ENCODE measurements at places on chromosomes 6 and 20. TPM values are rescaled to one million over a fixed set of nuclear protein-coding genes. Genes with fewer than 3 reads are reported as not detected.
A peak's percentile ranks its signal among the peaks of the same experiment; 100 is the strongest.

GRCh38 chr6:75431379-75431778 is 62.2 kb downstream of the FILIP1 start:
- H3K27ac ChIP-seq: peak overlapping the region; percentile 80
- H3K36me3 ChIP-seq: no peaks in the 10 kb centered on the region
- H3K4me3 ChIP-seq: peak overlapping the region; percentile 6
- H3K27me3 ChIP-seq: no peaks in the 10 kb centered on the region
- DNase-seq: peak; percentile 69

- H3K36me3 ChIP-seq: no peaks in the 10 kb centered on the region
- DNase-seq: no peak
Measured at GRCh38 chr6:96811136-96811535, 26.1 kb downstream of the GPR63 start.

GRCh38 chr20:40233406-40233805 is 455.6 kb downstream of the MAFB start:
- H3K27me3 ChIP-seq: no peaks in the 10 kb centered on the region
- DNase-seq: no peak
- peaks cover 7% of the 10 kb centered on the region for H3K4me1 ChIP-seq
- H3K36me3 ChIP-seq: no peaks in the 10 kb centered on the region
- no peak overlapping the region for H3K4me3 ChIP-seq

DNA sequence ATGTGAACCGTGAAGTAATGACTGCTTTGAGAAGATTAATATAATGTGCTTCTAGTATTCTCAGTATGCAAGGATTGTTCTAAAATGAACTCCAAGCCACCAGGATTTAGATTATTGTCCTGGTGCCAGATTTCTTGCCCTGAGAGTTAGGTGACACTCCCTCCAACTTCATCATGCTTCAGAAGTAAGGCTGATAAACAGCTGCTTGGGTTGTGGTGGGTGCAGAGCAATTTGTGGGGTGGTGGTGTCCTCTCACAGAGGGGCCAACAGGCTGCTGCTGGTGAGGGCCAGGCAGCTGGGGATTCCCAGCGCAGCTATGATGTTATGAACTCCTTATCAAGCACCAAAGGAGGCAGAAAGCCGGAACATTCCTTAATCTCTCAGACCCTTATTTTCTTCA is 114.6 kb downstream of the MCHR2 start:
- DNase-seq: no peak
- H3K4me1 ChIP-seq: no peaks in the 10 kb centered on the region
- no peak overlapping the region for H3K27ac ChIP-seq
- H3K27me3 ChIP-seq: peaks cover 5% of the 10 kb centered on the region
- no peak overlapping the region for H3K4me3 ChIP-seq
- H3K36me3 ChIP-seq: no peaks in the 10 kb centered on the region

DNA sequence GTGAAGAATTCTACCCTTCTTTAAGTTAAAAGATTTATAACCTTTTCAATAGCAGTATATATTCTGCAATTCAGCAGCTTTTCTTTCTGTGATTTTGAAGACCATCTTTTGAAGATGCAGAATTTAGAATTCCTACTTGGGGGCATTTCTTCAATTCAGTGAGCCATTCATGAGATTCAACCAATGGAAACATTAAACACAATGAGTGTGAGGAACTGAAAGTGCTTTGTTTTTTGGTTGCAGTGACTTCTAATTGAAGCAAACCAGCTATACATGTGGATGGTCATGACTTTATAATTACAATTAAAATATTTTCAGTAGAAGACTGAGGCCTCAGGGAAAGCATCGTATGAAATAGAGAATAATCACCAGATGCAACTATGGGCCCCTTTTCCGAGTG is 108.3 kb downstream of the CARMIL1 start:
- H3K4me1 ChIP-seq: no peaks in the 10 kb centered on the region
- no peak for DNase-seq
- no peak overlapping the region for H3K27ac ChIP-seq
- no peaks in the 10 kb centered on the region for H3K36me3 ChIP-seq
- no peak overlapping the region for H3K4me3 ChIP-seq

GRCh38 chr6:85641522-85641896 is 1.2 kb downstream of the SYNCRIP start:
- H3K36me3 ChIP-seq: peaks cover 48% of the 10 kb centered on the region
- peaks cover 49% of the 10 kb centered on the region for H3K4me1 ChIP-seq
- H3K27ac ChIP-seq: peak overlapping the region; percentile 97
- no peak for DNase-seq

DNA sequence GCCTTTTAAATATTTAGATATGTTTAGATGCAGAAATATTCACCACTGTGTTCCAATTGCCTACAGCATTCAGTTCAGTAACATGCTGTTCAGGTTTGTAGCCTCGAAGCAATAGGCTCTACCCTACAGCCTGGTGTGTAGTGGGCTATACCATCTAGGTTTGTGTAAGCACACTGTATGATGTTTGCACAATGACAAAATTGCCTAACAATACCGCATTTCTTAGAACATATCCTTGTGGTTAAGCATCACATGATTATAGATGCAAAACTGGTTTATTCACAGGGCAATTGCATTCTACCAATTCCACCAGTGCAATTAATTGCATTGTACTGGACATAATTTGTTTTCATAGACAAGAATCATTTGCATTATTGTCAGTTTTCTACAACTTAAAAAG is 7.9 kb upstream of the SLC22A16 start:
- H3K4me1 ChIP-seq: no peaks in the 10 kb centered on the region
- no peaks in the 10 kb centered on the region for H3K27me3 ChIP-seq
- DNase-seq: no peak
- H3K27ac ChIP-seq: no peak overlapping the region

DNA sequence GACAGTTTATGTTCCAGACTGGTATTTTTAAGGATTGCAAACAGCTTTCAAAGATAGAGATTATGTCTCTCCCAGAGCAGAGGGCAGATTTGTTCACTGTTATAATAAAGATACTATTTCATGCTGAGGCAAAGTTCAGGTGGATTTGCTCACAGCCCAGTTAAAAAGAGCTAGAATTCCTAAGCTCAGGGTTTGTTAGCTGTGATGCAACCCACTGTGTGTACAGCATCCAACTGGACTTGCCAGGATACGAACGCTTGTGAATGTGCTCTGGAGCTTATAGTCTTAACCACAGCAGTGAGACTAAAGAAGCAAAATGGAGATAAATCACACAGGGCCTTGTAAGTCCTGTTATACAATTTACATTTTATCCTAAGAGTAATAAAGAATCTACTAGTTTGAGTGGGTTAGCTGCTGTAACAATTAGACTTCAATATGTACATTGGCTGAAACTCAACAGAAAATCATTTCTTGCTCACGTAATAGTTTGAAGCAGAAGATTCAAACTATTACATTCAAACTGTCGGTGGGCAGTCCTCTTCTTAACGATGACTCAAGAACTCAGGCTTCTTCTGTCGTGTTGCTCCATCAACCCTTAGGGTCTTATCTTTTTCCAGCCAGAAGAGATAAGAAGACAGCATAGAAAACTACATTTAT is 204.0 kb upstream of the PLN start:
- no peak for DNase-seq
- H3K27ac ChIP-seq: no peak overlapping the region
- H3K27me3 ChIP-seq: no peaks in the 10 kb centered on the region
- H3K4me3 ChIP-seq: no peak overlapping the region

GRCh38 chr6:153084393-153084792 is 46.7 kb downstream of the RGS17 start:
- no peaks in the 10 kb centered on the region for H3K27me3 ChIP-seq
- H3K4me1 ChIP-seq: no peaks in the 10 kb centered on the region
- no peak overlapping the region for H3K27ac ChIP-seq
- H3K4me3 ChIP-seq: no peak overlapping the region
- no peak for DNase-seq

DNA sequence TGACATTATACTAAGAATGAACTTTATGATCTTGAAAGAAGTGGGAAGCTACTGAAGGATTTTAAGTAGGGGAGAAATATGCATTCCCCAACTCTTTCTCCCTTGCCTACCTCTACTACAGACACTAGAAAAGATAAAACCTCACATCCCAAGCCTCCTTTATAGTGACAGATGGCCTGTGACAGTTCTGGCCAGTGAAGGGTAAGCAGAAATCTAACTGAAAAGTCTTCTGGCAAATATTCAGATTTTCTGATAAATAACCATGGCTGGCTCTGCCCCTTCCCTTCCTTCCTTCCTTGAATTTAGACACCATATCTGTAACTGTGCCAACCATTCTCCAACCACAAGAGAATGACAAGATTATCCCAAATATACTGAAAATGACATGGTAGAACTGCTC is 10.2 kb upstream of the BEND6 start:
- no peak overlapping the region for H3K27ac ChIP-seq

GRCh38 chr6:136669299-136669699 is 119.1 kb upstream of the MAP7 start:
- H3K4me3 ChIP-seq: no peak overlapping the region
- H3K27me3 ChIP-seq: no peaks in the 10 kb centered on the region
- no peak for DNase-seq
- no peaks in the 10 kb centered on the region for H3K4me1 ChIP-seq
- no peak overlapping the region for H3K27ac ChIP-seq

GRCh38 chr6:144149558-144149893 is 791 bp upstream of the STX11 start:
- peaks cover 10% of the 10 kb centered on the region for H3K27me3 ChIP-seq
- no peak for DNase-seq
- H3K36me3 ChIP-seq: no peaks in the 10 kb centered on the region
- H3K27ac ChIP-seq: no peak overlapping the region

DNA sequence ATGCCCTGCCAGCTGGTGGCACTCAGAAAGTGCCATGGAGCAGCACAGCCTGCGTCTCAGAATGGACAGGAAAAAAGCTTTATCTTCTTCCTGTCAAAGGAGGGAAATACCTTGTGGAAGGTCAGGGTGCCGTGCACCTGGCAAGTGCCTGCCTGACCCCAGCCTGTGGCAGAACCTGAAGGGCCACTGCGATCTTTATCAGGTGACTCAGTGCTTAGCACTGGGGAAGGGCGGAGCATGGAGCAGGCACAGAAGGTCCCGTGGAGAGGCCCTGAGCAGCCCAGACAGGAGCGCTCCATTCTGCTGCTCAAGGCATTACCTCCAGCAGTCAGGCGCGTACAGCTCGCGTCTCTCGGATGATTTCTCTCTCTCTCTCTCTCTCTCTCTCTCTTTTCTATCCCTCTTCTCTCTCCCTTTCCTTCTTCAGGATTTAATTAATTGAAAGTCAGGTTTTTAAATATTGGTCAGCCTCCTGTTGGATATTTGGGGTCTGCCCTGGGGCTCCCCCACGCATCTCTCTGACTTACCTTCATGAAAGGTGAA is 31.7 kb downstream of the FOXC1 start:
- no peak overlapping the region for H3K4me3 ChIP-seq
- H3K27me3 ChIP-seq: no peaks in the 10 kb centered on the region
- no peak for DNase-seq
- H3K4me1 ChIP-seq: no peaks in the 10 kb centered on the region

GRCh38 chr6:160447350-160447749 is 99.2 kb downstream of the SLC22A3 start:
- no peak overlapping the region for H3K27ac ChIP-seq
- no peaks in the 10 kb centered on the region for H3K4me1 ChIP-seq
- no peaks in the 10 kb centered on the region for H3K27me3 ChIP-seq
- H3K36me3 ChIP-seq: no peaks in the 10 kb centered on the region
- no peak for DNase-seq

GRCh38 chr20:13338999-13339411 is 117.9 kb downstream of the ISM1 start:
- no peak overlapping the region for H3K27ac ChIP-seq
- no peaks in the 10 kb centered on the region for H3K27me3 ChIP-seq
- no peaks in the 10 kb centered on the region for H3K4me1 ChIP-seq
- H3K4me3 ChIP-seq: no peak overlapping the region
- DNase-seq: no peak
- H3K36me3 ChIP-seq: no peaks in the 10 kb centered on the region

GRCh38 chr6:9040718-9041117 is 605.4 kb upstream of the SLC35B3 start:
- no peak for DNase-seq
- H3K4me3 ChIP-seq: no peak overlapping the region
- H3K27me3 ChIP-seq: no peaks in the 10 kb centered on the region
- H3K27ac ChIP-seq: no peak overlapping the region

DNA sequence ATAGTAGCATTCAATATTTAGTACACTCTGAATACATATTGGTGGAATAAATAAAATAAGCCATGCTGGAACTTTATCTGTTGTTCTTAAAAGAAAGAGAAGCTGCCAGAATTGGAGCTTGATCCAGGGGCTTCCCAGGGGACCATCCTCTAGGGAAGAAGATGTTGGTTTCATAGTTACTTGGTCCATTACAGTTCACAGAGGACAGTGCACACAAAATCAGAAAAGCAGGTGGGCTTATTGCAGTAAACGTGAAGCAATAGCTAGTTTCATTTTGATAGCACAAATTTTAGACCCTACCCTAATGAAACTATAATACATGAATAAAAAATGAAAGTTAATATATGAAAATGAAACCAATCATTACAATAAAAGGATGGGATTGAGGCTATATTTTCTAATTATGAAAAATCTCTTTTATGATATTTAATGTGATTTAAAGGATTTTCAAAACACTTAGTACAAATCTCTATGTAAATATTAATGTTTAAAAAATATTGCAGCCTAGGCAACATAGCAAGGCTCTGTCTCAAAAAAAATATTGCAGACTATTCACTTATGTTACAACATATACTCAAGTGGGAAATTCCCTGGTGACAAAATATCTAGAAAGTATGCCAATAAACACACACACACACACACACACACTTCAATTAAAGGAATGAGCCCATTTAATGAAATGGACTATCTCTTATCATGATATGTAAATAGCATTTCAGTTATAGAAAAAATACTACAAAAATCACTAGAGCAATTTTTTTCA is 227.0 kb upstream of the MARCKS start:
- H3K4me3 ChIP-seq: peak overlapping the region; percentile 69
- H3K36me3 ChIP-seq: peaks cover 11% of the 10 kb centered on the region
- H3K4me1 ChIP-seq: peaks cover 32% of the 10 kb centered on the region
- no peak for DNase-seq

- no peak for DNase-seq
- no peaks in the 10 kb centered on the region for H3K27me3 ChIP-seq
- no peaks in the 10 kb centered on the region for H3K36me3 ChIP-seq
Measured at GRCh38 chr20:2236256-2236655, 59.5 kb upstream of the TGM3 start.

The SDCBP2 gene
- total RNA-seq: 1.6 TPM

The MCCD1 gene
- total RNA-seq: not detected

The TRIM15 gene
- not detected for total RNA-seq

The PLCB1 gene
- total RNA-seq: 4.2 TPM

The SLC25A27 gene
- total RNA-seq: 13.3 TPM

The NR2E1 gene
- total RNA-seq: not detected

The ZNF292 gene
- total RNA-seq: 16.7 TPM

The ADGRB3 gene
- total RNA-seq: 0.23 TPM

The MAS1L gene
- total RNA-seq: not detected

The FAM8A1 gene
- total RNA-seq: 16.4 TPM

The PRSS16 gene
- not detected for total RNA-seq

The DNPH1 gene
- 20.7 TPM for total RNA-seq

Measured in psoas muscle (tissue), 8 donors.